ENCODE measurements at places on chromosomes 13 and 19.
A peak's percentile ranks its signal among the peaks of the same experiment; 100 is the strongest.

GRCh38 chr19:44607049-44607448 lies 6.3 kb upstream of the IGSF23 start:
- DNase-seq: peak; percentile 37

- DNase-seq: no peak
These were observed 7.4 kb upstream of the IL17D start for GRCh38 chr13:20696073-20696472.

DNA sequence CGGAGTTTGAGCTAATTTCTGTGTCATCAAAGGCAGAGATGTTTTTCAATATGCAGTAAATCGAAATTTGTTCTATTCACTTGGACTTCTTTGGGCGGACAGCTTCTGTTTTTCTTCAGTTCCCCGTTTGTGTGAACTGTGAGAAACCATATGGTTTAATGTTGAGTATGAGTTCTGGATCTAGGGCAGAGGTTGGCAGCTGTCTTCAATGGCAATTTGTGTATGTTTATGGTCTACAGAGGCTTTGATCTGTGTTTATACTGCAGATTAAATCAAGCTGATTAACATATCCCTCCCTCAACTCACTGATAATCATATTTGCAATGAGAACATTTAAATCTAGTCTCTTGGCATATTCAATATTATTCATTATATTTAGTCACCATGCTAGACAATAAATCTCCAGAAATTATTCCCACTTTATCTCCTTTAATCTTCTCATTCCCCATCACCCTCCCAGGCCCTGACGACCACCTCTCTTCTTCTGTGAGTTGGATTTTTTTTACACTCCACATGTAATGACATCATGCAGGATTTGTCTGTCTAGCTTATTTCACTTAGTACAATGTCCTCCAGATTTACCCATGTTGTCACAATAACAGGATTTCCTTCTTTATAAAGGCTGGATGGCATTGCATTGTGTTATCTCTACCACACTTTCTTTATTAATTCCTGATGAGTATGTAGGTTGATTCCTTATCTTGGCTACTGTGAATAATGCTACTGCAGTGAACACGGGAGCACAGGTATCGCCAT lies 9.0 kb downstream of the ZNF331 start:
- no peak for DNase-seq

GRCh38 chr19:11225172-11225571 lies 14.2 kb upstream of the ANGPTL8 start:
- no peak for DNase-seq

GRCh38 chr13:48575031-48575430 lies 42.2 kb upstream of the RCBTB2 start:
- DNase-seq: no peak

- DNase-seq: no peak
These were observed 13.3 kb downstream of the ZNF71 start for GRCh38 chr19:56608274-56608964.

- no peak for DNase-seq
These were observed 668 bp upstream of the ARHGAP45 start for GRCh38 chr19:1066251-1066747.

- DNase-seq: no peak
These were observed 77.0 kb downstream of the RUBCNL start for GRCh38 chr13:46310066-46310465.

- peak; percentile 17 for DNase-seq
These were observed 64.2 kb downstream of the CRYL1 start for GRCh38 chr13:20461481-20461859.

DNA sequence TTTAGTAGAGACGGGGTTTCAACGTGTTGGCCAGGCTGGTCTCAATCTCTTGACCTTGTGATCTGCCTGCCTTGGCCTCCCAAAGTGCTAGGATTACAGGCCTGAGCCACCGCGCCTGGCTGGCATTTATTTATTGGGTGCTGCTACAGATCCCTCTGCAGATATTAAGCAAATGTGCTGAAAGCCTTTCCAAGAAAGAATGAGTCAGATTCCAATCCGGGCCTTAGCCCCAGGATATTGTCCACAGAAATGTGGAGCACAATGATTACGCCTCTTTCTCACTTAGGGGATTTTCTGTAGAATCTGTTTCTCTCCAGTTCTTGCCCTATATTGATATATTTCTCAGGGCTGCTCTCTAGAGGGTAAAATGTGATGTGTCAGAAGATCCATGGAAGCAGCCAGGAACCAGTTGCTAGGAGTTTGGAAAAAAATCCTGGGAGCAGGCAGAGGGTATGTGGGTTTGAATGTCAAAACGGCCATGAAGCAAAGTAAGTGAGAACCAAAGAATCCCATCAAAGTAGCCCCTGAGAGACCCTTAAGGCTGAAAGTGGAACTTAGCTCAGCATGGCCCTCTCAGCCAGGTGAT lies 24.8 kb upstream of the IGFL4 start:
- peak; percentile 34 for DNase-seq
